8988T (cell line): ENCODE measurements at places on chromosomes 16 and 17.

DNA sequence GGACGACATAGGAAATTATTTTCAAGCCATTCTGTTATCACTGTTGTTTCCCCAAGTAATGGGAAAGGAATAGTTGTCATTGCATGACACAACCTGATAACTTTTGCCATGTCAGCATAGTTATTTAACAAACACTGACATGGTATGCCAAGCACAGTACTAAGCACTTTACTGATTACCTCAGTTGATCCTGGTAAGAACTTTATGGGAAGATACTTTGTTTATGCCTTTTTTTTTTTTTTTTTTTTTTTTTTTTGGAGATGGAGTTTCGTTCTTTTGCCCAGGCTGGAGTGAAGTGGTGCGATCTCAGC lies 15.7 kb upstream of the PNPO start:
- DNase-seq: no peak

- DNase-seq: no peak
These were observed 47.3 kb downstream of the UBE2G1 start for GRCh38 chr17:4319221-4319620.

DNA sequence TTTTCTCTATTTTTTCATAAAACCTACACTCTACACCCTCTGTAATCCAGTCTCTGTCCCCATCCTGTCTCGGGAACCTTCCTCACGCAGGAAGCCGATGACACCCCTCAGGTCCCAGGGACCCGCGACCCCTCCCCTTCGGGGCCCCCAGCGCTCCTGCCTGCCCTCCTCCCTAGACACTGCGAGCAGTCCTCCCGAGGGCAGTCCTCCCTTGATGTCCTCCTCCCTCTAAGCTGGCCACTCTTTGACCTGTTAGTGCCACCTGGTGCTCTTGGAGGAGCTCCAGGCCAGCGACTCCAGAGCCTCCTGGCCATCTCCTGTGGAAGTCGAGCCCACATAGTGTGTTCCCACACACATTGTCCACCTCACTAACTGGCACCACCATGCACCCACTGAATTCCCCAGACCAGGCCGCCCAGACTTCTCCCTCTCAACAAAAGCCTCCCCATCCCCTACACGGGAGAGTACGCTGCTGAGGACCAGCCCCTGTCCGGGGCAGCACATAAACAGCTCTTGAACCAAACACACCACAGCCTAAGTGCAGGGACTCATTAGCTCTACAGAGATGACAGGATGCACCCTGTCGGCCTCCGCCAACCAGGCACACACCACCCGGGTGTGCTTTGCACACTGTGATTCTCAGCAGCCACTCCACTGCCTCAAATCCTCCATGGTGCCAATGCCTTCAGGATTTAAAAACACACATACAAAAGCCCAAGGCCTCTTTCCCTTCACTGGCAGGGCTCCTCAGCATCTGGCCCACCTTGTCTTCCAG lies 9.3 kb downstream of the OSBPL7 start:
- DNase-seq: no peak

- no peak for DNase-seq
These were observed 6.3 kb upstream of the MEIOB start for GRCh38 chr16:1878256-1878655.

DNA sequence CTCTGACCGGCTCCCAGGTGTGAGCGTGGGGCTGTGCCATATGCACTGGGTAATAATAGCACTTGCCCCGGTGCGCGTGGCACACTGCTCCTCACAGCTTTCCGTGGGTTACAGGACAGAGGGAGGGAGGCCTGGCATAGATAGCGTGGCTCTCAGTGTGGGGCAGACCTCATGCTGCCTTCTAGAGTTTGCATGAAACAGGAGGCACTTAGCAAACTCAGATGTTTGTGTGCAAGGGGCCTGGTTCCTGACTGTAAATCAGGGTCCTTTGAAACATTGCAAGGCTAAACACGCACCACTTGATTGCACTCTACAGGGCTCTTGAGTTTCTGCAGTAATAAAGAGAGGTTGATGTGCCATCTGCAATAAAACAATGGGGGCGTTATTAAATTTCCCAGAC lies 101.7 kb downstream of the RPTOR start:
- no peak for DNase-seq

DNA sequence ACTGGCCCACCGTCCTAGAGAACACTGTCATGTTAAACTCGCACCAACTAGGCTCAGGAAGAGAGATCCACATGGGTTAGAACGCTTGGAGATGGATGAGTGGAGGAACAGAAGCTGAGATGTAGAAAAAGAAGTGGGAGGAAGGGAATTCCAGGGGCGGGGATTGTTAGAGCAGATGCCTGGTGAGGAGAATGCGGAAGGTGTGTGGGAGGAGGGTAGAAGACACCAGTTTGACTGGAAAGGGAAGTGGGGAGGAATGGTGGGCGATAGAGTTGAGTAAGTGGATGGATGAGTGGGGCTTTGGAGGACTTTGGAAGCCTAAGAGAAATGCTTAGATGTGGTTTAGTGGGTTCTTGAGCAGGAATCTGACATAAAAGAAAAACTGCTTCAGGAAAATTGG lies 37.4 kb downstream of the DHX38 start:
- no peak for DNase-seq

DNA sequence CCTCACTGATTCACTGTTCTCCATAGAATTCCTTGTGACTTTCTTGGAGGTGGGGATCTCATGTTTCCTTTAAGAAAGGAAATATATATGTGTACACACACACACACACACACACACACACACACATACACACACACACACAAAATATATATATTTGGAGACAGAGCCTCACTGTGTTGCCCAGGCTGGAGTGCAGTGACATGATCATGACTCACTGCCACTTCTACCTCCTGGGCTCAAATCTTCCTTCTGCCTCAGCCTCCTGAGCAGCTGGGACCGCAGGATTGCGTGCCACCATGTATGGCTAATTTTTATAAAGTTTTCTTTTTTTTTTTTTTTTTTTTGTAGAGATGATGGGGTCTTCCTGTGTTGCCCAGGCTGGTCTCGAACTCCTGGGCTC lies 45.9 kb downstream of the CDH13 start:
- no peak for DNase-seq

DNA sequence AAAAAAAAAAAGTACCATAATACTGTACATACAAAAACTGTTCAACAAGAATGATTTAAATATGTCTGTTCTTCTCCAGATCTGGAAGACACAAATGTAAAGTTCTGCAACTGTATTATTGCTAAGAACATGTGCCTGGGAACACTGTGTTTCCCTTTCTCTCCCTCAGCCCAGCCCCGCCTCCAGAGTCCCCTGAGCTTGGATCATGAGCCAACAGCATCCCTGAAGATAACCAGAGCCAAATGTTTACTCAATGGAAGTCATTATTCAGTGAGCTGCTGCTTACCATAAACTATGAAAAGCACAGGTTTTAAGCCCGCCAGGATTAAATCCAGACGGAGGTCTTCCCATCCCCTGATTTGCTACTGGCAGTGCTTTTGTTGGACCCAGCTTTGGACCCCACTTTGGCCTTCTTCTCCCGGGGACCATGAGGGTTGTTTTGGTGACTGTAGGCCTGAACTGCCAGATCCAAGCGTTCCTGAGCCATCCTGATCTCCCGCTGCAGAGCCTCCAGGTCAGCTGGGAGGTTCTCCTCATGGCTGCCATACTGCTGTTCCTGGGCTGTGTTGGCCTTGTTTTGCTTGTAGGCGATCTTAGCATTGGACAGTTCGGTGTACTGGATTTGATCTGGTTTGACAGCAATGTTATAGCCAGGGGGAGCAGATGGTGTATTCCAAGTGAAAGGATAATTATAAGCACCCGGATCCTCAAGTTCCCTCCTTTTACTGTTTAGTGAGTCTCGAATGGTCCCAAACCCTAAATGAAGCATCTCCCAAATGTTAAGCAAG lies 25.6 kb downstream of the GJC1 start:
- DNase-seq: no peak

DNA sequence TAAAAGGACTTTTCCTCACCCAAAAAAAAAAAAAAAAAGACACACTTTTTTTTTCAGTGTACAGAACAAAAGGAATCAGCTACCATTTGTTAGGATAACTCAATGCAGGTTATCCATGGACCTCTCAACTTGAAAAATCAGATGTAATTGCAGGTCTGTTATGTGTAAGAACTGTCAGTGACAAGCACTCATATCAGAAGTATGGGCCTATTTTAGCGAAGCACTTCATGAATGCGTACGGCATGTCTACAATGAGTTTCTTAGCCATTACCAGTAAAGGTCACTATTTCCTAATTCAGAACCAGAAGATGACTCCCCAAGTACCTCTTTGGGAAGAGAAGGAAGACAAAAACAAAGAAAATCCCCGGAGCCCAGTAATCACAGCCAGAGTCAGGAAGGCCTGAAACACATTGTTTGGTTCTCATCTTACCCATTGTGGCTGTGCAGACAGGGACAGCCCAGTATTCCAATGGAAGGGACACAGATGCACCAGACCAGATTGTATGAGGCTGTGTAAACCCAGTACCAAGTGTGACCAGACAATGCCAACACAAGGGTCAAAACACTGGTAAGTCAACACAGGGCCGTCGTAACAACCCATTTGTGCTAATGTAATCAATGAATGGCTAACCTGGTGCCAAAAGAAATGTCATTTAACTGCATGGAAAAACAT lies 188.0 kb downstream of the PMP22 start:
- no peak for DNase-seq

GRCh38 chr17:37116671-37117185 lies 168.0 kb downstream of the AATF start:
- DNase-seq: no peak

DNA sequence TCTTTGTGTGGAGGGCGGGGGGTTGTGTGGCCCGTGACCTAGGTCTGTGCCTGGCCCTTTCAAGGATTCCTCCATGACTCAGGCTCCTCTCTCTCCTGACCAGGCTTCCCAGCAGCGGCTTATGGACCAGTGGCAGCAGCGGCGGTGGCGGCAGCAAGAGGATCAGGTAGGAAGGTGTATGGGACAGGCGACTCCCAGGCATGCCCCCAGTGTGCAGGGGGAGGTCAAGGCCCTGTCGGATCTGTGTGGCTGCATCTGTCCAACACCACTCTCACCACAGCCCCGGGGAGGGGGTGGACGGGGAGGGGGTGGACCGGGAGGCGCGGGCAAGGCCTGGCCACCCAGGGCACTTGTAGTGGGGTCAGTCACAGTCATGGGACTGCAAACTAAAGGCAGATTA lies 93.1 kb downstream of the CCDC182 start:
- no peak for DNase-seq

DNA sequence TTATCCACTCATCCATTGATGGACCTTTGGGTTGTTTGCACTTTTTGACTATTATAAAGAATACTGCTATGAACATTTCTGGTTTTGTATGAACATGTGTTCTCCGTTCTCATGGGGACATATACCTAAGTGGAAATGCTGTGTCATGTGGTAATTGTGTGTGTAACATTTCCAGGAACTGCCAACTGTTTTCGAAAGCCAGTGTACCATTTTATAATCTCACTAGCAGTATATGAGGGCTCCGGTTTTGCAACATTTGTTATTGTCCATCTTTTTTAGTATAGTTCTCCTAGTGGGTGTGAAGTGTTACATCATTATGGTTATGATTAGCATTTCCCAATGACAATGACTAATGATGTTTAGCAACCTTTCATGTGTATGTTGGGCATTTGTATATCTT lies 5.1 kb upstream of the TRIM25 start:
- no peak for DNase-seq

DNA sequence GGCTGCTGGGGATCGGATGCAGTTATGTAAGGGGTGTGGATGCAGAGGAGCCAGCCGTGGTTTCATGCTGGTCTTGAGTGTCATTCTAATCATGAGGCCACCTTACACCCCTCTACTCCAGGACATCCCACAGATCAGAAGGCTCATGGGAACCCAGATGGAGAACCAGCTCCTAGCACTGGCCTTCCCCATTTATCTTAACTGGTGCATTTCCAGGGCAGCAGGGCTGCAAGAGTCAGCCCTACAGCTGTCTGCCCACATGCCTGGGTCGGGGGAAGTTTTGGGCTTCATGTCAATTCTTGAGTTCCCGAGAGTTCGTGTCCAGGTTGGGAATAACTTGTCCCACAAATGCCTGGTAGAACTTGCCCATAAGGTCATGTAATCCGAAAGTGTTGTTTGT lies 29.1 kb downstream of the RPTOR start:
- no peak for DNase-seq

DNA sequence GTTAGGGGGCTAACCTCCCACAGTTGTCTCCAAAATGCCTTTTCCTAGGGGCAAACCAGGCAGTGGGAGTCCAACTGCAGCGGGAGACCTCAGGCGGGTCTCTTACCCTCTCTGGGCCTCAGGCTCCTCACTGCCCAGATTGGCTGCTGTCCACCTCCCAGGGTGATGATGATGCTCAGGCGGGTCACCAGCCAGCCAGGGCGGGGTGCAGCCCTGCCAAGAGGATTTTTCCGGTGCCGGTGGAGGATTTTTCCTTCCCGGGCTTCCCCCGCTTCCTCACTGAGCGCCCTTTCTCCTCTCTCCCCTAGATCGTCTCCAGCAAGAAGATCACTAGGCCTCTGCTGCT lies 22.8 kb downstream of the CPNE2 start:
- no peak for DNase-seq

DNA sequence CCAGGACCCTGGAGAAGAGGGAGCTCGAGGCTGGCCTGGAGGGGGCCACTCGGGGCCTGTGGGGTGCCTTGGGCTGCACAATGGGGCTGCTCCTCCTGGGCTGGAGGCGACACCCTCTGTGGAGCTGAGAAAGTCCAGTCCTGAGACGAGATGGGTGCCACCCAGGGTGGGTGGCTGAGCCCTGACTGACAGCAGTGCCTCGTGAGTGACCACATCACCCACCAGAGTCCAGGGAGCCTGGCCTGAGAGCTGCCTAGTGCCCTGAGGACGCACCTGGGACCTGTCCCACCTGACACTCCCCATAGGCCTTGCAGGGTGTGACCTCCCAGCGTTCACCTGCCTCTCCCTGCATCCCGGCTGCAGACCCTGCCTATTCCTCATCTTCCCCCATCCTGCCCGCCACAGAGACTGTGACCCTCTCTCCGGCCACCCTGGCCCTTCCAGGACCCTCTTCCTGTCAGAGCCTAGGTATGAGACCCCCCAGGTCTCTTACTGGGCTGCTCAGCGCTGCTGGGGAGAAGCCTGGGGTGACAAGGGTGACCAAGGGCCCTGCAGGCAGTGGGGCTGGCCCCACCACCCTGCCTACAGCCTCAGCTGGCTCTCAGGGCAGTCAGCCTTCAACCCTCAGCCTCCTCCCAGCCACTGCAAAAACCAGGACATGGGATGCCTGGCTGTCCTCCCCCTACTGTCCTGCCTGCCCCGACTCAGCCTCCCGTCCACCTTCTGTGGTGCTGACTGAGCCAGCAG lies 41.2 kb downstream of the TNFRSF13B start:
- no peak for DNase-seq

- no peak for DNase-seq
These were observed 573 bp upstream of the CDK10 start for GRCh38 chr16:89685916-89686315.

- DNase-seq: no peak
These were observed 3.9 kb downstream of the IFT140 start for GRCh38 chr16:1607971-1608370.
